D341Med (cell line): ENCODE measurements at places on chromosomes 3 and 15.
A peak's percentile ranks its signal among the peaks of the same experiment; 100 is the strongest.

DNA sequence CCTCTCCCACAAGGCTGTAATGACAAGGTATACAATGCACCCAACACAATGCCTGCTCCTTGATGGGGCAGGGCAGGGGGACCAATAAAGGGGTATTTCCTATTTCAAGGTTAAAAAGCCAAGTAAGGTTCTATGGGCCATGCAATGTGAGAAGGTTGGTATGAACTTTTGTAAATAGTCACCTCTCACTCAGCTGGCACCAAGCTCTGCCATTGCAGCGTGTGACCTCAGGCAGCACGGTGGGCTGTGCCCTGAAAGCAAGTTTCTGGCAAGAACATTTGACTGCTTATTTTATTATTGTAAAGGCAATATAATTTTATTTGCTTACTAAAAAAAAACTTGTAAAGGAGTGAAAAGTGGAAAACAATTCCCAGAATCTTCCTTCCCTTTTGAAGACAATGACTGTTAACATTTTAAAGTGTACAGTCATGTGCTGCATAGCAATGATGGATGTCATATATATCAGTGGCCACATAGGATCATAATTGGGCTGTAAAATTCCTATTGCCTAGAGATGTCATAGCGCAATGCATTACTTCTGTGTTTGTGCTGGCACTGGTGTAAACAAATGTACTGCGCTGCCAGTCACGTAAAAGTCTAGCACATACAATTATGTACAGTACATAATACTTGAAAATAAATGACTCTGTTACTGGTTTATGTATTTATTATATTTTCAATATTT lies 167.3 kb upstream of the RORA start:
- DNase-seq: no peak

DNA sequence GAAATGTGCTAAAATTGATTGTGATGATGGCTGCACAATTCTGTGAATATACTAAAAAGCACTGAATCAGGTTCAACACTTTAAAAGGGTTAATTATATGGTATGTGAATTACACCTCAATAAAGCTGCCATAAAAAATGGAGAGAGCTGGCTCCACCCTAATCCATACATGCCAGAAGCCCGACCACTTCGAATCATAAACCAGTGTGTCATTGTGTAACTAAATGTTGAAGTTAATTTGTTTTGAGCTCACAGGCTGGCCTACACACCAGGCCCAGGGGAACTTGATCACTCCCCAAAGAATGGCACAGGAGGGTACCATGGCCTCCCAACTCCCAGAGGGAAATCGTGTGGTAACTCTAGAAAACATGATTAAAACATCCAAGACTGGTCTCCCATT lies 14.0 kb downstream of the PLCD1 start:
- DNase-seq: no peak

GRCh38 chr3:5429517-5429890 lies 242.0 kb downstream of the EDEM1 start:
- no peak for DNase-seq

- no peak for DNase-seq
These were observed 30.4 kb upstream of the CLK3 start for GRCh38 chr15:74585191-74585590.

DNA sequence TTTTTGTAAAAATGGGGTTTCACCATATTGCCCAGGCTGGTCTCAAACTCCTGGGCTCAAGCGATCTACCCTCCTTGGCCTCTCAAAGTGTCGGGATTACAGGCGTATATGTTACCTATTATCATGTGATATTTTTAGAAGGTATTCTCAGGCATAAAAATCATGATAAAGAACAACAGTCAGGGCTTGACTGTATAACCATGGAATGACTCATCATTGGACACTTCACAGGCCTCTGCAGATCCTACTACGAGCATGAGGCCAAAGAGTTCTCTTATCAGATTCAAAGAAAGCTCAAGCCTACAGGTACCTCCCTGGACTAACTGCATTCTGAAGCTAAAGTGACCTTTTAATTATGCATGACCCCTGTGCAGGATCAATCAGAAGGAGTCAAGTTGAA lies 91.7 kb upstream of the PRICKLE2 start:
- DNase-seq: no peak

GRCh38 chr3:69511361-69511760 lies 125.5 kb upstream of the FRMD4B start:
- DNase-seq: no peak

- no peak for DNase-seq
These were observed 302.7 kb upstream of the KCNMB2 start for GRCh38 chr3:178233371-178234071.

- peak; percentile 32 for DNase-seq
These were observed 187.5 kb downstream of the DOCK3 start for GRCh38 chr3:50862221-50862620.

GRCh38 chr3:99907959-99908544 lies 90.4 kb downstream of the CMSS1 start:
- DNase-seq: no peak

- DNase-seq: no peak
These were observed 230.7 kb upstream of the TRIM42 start for GRCh38 chr3:140447136-140447535.

DNA sequence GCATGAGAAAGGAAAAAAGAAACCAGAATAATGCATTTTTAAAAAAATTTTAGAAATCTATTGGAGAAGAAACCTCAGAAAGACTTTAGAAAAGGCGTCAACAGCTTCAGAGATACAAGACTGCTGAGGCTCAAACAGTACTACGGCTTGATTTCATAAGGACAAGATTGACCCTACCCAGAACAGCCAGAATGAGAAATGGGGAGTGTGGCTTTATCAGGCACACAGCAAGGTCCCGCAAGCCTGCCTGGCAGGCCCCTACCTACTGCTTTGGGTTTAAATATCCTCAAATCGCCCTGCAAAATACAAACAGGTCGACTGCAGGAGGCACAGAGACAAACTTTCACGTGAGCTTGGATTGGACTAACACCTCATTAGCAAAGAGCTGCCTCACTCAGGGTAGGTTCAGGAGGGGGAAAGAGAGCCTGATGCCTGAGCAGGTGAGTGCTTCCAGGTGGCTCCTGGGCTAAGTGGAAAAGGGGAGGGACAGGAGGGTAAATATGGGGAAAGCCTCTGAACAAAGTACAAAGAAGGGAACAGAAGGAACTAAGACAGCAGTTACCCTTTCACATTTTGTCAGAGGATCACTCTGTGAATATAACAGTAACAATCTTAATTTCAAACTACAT lies 87.5 kb downstream of the RORA start:
- no peak for DNase-seq

DNA sequence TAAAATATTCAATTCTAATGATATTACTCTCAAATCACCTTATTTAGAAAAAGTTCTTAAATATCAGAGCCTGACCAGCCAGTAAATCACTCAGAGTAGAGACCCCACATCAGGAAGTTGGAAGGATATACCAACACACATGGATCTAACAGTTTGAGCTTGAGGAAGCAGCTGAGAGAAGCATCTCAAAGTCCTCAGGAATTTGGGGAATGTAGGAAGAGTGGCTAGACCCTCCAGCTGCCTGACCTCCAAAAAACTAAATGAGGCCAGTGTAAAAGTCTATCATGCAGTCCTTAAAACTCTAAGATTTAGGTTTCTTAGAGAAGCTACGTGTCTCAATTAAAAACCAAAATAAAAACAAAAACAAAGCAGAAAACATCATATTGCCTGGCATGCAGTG lies 55.4 kb downstream of the SETD2 start:
- DNase-seq: no peak

DNA sequence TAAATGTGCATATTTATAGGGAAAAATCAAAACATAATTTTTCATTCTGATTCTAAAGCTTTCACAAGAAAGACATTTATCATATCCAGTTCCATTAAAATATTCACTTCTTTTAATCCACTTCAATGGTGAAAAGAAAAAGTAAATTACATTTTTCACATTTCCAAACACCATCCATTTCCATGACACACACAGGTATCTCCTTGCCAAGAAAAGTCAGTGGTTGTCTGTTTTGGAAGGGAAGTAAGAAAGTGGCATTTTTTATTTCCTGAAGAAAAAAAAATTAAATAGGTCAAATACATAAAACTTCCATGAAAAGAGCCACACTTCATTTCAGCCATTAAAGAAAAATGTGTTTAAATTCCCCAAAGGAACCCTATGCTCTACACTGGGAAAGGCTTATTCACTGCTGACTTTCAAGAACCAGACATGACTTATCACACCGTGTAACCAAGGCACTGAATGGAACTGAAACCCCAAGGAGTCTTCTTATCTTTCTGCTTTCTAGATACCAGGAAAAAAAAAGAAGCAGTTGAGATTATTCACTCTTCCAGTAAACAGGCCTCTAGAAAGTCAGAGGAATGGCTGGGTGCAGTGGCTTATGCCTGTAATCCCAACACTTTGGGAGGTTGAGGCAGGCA lies 44.5 kb downstream of the OSBPL10 start:
- no peak for DNase-seq

DNA sequence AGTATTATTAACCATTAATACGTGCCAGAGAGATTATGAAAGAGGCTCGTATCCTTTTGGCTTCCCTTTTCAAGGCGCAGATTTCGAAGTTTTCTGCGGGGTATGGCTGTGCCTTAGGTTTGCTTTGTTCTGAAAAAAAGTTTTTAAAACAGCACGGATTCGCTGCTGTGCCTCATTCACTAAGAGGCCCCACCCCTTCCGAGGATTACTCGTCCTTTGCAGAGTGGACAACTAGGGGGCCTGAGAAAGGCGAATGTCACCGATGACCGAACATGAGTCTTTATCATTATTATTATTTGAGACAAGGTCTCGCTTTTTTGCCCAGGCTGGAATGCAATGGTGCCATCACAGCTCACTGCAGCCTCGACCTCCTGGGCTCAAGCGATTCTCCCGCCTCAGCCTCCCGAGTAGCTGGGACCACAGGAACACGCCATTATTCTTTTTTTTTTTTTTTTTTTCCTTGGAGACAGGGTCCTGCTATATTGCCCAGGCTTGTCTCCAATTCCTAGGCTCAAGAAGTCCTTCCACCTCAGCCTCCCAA lies 684 bp upstream of the RPS27L start:
- DNase-seq: no peak
